CD14-positive monocyte (primary cell): ENCODE measurements at places on chromosomes 3 and 15. TPM values are rescaled to one million over a fixed set of nuclear protein-coding genes. Genes with fewer than 3 reads are reported as not detected.

GRCh38 chr15:27723821-27724220, 375.3 kb downstream of the OCA2 start:
- H3K4me3 ChIP-seq = no peak overlapping the region
- H3K4me1 ChIP-seq = no peaks in the 10 kb centered on the region
- H3K36me3 ChIP-seq = no peaks in the 10 kb centered on the region

DNA sequence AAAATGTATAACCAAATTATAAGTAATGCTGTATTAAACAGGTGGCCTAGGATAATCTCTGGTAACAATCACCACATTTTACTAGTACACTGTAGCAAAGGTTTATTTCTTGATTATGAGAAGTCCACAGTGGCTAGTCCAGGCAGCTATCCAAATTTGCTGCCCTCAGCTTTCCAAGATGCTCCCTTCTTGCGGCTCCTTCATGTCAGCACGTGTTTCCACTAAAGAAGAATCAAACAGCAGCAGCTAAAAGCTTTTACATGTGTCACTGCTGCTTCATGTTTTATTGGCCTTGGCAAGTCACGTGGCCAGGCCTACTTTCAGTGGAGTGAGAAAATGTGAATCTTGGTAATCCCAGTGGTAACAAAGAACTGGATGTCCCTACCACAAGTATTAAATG, 5.6 kb upstream of the RBMS3 start:
- H3K4me1 ChIP-seq = no peaks in the 10 kb centered on the region
- H3K27ac ChIP-seq = no peak overlapping the region
- no peak overlapping the region for H3K4me3 ChIP-seq
- H3K27me3 ChIP-seq = no peaks in the 10 kb centered on the region
- DNase-seq = no peak
- no peaks in the 10 kb centered on the region for H3K36me3 ChIP-seq

GRCh38 chr3:44468572-44469520, 8.6 kb downstream of the ZNF445 start:
- peaks cover 21% of the 10 kb centered on the region for H3K36me3 ChIP-seq
- no peaks in the 10 kb centered on the region for H3K4me1 ChIP-seq
- H3K27ac ChIP-seq = no peak overlapping the region

- H3K27ac ChIP-seq = no peak overlapping the region
- H3K27me3 ChIP-seq = no peaks in the 10 kb centered on the region
- no peak overlapping the region for H3K4me3 ChIP-seq
Measured at GRCh38 chr3:156187146-156187769, 66.9 kb downstream of the KCNAB1 start.

GRCh38 chr15:99102332-99103235, 2.3 kb upstream of the SYNM start:
- no peaks in the 10 kb centered on the region for H3K36me3 ChIP-seq
- peaks cover 75% of the 10 kb centered on the region for H3K27me3 ChIP-seq
- no peak for DNase-seq
- no peak overlapping the region for H3K4me3 ChIP-seq
- H3K4me1 ChIP-seq = peaks cover 25% of the 10 kb centered on the region
- no peak overlapping the region for H3K27ac ChIP-seq

- H3K4me1 ChIP-seq = no peaks in the 10 kb centered on the region
- H3K4me3 ChIP-seq = no peak overlapping the region
- DNase-seq = no peak
- no peak overlapping the region for H3K27ac ChIP-seq
- no peaks in the 10 kb centered on the region for H3K36me3 ChIP-seq
Measured at GRCh38 chr3:137796993-137797392, 32.9 kb downstream of the SOX14 start.

GOLGA6L6 gene
- polyA plus RNA-seq = not detected

SNTN gene
- polyA plus RNA-seq = not detected
